NCI-H82 (cell line): ENCODE measurements at places on chromosomes 6 and 20.

DNA sequence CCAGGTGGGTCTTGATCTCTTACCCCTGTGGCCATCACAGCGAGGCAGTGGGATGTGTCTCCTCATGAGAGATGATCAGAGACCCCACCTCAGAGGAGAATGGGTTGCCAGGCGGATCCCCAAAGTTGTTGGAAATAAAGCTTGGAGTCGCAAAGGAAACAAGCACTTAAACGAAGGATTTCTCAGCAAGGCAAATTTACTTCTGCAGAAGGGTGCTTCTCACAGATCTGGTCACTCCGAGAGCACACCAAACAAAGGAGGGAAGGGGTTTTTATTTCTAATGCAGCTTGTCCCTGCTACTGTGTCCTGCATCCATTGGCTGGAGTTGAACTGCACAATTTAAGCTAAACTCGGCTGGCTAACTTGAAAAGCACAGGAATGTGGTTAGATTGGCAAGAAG, 466.6 kb upstream of the EYS start:
- DNase-seq: no peak

DNA sequence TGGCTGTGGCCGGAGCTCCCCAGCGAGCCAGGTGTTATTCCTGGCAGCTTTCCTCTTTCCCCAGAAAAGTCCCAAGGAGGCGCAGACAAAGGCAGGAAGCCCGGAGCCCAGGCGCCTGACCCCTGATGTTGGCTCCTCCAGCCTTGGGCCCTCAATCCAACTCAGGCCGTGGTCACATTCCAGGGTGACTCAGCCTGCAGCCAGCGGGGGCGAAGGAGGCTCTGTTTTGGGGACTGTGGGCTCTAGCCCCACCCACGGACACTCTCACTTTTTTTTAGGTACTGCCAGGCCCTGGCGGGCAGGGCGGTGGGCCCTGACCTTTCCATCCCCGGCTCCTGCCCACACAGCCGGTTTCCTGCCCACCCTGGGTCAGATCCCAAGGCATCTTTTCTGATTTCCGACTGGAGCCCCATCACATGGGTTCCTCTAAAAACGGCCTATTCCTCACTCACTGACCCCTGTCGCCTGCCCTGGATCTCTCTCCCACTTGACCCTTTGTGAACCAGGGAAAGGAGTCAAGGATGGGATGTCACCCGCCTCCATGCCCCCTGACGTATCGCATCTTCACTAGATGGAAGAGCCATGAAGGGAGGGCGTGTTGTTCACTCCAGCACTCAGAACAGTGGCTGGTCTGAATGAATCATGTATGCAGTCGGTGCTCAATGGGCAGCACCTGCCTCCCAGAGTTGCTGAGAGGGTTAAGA, 5.5 kb downstream of the PTGIS start:
- DNase-seq: no peak

DNA sequence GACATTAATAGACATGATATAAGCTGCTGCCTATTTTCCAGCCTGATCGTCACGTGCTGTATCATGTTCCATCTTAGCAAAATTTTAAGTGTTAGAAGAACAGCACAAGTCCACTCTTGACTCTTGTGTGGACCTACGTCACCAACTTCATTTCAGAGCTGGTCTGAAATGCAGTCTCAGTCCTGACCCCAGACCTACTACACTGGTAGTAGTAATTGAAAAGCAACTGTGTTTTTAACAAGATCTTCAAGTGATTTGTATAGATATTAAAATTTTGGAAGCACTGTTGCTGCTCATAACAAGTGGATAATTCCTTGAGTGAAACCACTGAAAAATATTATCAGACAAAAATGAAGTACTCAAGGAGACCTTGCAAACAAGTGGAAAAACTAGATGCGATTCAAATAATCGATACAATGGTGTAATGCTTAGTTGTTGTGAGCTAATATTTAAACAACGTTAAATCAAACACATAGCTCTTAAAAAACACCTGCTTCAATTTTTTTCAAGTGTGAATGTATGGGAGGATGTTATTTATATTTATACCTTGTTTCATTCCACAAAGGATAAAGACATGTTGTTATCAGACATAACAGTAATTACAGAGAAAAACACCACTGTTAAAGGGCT, 110.9 kb upstream of the JAG1 start:
- DNase-seq: no peak

DNA sequence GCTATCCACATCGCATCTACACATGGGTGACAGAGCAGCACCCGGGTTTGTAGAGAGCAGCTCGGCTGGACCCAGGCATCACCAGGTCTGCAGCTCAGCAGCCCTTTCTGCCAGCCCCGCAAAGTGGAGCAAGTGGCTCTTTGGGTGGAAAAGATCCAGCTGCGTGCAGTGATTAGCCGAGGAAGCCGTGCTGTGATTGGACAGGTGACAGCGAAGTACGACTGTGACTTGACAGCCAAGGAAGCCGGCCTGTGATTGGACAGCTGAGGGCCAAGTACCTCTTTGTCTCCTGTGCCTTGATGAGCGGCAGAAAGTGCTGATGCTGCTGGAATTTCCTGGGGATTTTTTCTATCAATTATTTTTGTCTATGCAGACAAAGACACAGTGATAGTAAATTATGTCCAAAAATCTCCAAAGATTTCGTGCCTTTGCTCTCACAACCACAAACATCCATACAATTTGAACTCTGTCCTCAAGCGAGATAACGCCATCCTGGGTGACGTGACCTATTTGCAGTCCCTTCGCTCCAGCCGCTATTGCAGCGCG, 62.3 kb upstream of the GPR31 start:
- no peak for DNase-seq

DNA sequence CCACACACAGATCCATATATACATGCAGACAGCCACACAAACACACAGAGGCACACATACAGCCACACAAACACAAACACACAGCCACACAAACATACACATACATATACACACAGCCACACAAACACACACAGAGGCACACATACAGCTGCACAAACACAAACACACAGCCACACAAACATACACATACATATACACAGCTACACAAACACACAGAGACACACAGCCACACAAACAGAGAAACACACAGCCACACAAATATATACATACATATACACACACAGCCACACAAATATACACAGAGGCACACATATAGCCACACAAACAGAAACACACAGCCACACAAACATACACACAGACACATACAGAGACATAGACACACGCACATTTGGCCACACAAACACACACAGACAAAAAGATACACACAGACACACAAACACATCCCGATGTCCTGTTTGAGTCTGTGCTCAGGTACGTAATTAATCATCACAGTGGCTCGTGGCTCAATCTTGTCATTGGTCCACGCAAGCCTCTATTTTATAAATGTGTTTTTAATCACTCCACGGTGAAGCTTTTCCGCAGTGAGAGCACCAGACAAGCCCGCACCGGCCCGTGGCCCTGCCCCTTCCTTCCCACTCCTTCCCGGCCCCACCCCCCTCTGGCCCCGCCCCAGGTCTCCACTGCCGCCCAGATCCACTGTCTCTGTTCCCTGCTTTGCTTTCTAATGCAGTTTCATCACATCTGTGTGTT, 135.3 kb downstream of the CDH4 start:
- DNase-seq: no peak

- DNase-seq: peak; percentile 93
These were observed 4.3 kb upstream of the CEBPB start for GRCh38 chr20:50186151-50186885.

GRCh38 chr20:24478584-24478983, 9.2 kb downstream of the SYNDIG1 start:
- DNase-seq: no peak

- DNase-seq: no peak
These were observed 37.4 kb upstream of the GABRR1 start for GRCh38 chr6:89254569-89254968.

- no peak for DNase-seq
These were observed 257.7 kb upstream of the NT5E start for GRCh38 chr6:85192186-85192585.

DNA sequence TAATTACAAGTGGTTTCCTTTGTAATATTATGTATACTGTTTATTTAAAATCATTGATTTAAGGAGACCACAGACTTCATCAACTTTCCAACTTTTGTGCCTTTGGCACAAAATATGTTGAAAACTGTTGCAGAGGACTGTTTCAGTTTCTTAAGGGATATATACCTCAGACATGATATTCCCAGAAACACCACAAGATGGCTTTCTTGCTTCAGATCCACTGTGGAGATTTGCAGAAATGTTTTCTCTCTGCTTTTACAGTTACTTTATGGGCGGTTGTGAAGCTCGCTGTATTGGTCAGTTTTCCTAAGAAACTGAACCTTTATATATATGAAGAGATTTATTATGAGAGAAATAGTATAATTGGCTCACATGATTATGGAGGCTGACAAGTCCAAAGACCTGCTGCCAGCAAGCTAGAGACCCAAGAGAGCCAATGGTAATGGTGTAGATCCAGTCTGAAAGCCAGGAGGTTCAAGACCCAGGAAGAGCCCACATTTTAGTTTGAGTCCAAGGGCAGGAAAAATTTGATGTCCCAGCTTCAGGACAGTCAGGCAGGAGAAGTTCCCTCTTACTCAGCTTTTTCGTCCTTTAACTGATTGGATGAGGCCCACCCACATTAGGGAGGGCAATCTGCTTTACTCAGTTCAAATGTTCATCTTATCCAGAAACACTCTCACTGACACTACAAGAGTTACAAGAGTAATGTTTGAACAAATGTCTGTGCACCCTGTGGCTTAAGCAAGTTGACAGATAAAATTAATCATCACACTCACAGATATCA, 12.8 kb downstream of the ME1 start:
- DNase-seq: peak; percentile 54

DNA sequence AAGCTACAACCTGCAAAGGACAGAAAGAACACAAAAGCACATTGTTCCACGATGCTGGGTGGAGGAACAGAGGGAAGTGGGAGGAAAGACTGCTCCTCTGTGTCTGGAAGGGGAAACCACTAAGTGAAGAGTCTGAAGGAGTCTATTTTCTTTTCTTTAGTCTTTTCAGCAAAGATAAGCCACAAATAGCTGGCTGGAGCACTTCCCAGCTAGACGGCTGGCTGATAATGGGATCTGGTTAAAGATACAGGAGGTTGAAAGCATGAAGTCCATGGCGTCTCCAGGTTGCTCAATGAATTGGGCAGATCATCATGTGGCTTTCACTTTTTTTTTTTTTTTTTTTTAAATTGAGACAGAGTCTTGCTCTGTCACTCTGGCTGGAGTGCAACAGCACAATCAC, 154.0 kb upstream of the KCNG1 start:
- no peak for DNase-seq

DNA sequence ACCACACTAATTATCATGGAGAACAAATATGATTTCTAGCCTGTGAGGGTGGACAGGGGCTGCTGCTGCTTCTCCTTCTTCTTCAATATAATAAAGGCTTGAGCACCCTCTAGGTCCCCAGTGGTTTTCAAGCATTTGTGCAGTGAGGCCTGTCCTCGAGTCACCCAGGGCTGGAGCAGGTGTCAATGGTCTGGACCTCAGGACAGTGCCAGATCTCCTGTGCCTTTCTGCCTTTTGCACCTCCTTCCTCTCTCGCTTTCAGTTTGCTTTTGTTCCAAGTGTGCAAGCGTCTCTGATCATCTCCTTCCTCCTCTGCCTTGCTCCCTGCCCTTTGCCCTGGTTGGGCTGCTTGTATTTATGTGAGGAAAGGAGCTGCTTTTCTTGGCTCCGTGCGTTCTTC, 152.2 kb upstream of the SYNDIG1 start:
- DNase-seq: no peak

- DNase-seq: peak; percentile 27
These were observed at the start of gene RIPOR2 for GRCh38 chr6:24935366-24936152. Gene RIPOR2, minus strand, starts transcription at chr6:24935960. Its CDS starts 62 bp downstream, at chr6:24935898.

DNA sequence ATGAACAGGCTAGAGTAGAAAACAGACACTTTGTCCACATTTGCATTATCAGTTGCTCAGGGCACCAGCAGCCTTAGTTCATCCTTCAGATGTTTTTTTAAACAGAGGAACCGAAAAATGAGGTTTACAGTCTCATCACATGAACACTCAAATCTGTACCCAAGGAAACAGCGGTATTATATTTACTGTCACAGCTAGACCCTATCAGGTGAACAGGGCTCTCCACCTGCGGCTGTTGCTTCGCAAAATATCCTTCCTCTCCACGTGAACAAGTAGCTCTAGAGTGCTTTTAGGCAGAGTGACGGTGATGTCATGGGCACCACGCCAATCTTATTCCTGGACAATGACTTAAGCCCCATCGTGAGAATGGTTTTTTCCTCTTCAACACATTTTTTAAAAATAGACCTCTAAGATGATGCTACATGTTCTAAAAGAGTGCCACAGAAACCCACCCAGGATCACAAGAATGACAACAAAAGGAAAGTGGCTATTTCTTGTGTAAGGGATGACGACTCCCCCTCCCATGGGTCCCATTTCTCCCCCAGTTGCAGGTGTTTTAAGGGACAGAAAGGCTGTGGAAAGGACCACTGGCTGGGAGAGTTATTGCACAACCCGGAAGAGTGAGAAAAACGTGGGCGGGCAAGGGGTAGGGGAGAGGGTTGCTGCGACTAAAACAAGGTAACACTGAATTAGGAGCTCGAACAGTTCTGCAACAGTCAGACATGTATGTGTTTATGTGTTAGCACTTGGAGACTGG, 77.7 kb downstream of the EFHC1 start:
- DNase-seq: no peak

- DNase-seq: no peak
These were observed 103.6 kb downstream of the COL12A1 start for GRCh38 chr6:75102301-75102700.

GRCh38 chr6:134233180-134233955, 84.5 kb downstream of the SGK1 start:
- DNase-seq: no peak

DNA sequence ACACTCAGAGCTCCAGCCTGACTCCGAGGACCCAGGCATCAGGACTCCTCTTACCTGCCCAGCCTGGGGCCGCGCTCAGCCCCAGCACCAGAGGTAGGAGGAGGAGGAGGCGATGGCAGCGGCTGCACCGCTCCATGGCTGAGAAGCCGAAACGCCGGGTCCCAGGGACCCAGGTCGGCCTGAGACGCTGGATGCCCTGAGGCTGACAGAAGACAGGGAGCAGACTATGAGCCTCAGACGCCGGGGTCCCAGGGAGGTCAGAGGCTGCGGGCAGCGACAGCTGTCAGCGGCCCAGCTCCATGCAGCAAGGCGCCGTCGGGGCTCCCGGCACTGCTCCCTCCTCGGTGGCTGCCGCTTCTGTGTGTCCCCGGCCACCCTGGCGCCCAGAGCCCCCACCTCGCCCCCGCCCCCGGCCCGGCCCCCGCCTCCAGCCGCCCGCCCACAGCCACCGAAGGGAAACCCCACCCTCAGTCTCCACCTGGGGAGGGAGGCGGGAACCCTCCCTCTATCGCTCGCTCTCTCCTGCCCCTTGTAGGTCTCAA, at the start of gene COL11A2:
Gene COL11A2 (minus strand): TSS at position 363 of the 542 bp plus-strand sequence. CDS start 227 bp downstream, at position 136.
- peak; percentile 32 for DNase-seq

GRCh38 chr6:73085443-73085871, 139.8 kb downstream of the KHDC1L start:
- no peak for DNase-seq

- peak; percentile 75 for DNase-seq
These were observed 43.4 kb downstream of the LYRM4 start for GRCh38 chr6:5217356-5217755.

- no peak for DNase-seq
These were observed 19.9 kb downstream of the GLYATL3 start for GRCh38 chr6:49519660-49520059.

GRCh38 chr6:105786449-105786848, 299.7 kb upstream of the PRDM1 start:
- DNase-seq: no peak

- DNase-seq: peak; percentile 74
These were observed 123.3 kb upstream of the DUSP22 start for GRCh38 chr6:168865-169455.
